ENCODE measurements at places on chromosomes 6 and 20.

DNA sequence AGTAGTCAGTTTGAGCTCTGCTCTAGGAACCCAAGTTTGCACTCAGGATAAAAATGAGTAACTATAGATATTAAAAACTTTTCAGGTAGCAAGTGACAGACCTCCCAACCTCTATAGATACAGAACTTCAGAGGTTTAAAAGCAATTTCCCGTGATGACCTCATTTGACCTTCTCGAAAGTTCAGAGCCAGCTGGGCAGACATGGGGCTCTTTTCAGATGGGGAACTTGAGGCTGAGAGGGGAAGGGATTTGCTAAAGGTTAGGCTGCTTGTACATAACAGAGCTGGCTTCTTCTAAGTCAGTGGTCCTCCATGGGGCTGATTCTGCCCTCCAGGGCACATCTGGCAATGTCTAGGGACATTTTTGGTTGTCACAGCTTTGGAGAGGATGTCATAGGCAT, 58.8 kb upstream of the ZNF831 start:
- DNase-seq: no peak

- no peak for DNase-seq
These were observed 608.1 kb downstream of the TENT5A start for GRCh38 chr6:81144346-81144745.

GRCh38 chr6:158205169-158205944, 37.2 kb downstream of the GTF2H5 start:
- DNase-seq: no peak

DNA sequence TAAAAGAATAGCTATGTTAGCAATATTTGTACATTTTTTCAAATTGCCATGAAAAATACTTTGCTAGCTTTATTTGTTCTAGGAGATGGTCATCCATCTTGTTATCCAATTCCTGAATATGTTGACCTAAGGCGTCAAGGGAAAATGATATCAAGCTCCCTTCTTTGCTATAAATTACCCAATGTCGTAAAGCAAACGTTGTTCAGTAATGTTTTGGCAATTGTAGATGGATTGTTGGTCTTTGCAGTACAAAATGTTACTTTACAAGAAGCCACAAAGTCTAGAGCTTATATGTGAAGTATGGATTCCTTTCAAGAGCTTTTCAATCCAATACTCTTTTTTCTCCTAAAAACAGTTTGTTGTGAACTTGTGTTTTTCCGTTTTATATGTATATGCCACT, 3.3 kb downstream of the NCR2 start:
- no peak for DNase-seq

DNA sequence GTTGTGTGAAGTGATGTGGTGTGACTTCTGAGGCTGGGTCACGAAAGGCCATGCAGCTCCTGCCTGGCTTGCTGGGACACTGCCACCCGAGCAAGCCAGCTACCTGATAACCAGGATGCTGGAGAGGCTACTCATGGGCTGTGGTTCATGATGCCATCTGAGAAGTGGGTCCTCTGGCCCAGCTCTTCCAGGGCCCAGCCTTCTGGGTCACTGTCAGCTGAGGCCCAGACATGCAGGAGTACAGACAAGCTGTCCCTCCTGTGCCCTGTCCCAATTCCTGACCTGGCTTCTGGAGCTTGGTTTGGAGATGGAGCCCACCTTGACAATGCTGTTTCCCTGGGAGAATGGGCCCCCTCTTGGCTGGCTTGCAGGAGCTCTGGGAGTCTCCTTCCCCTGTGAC, 87.0 kb downstream of the DHX35 start:
- no peak for DNase-seq

DNA sequence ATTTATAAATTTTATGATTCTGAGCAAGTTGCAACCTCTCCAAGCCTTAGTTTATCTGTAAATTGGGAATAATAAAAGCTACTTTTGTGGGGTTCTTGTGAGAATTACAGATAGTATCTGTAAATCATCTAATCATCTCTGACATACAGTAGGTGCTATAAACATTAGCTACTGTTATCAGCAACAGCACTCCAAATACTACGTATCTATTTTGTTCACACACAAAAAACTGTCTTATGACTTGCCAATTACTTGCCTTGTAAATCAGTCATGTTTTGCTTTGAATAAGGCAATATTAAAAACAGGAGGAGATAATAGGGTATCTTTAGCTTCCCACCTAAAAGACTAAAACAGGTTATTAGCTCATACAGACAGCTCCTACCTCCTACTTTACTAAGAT, 36.7 kb downstream of the DTNBP1 start:
- no peak for DNase-seq

DNA sequence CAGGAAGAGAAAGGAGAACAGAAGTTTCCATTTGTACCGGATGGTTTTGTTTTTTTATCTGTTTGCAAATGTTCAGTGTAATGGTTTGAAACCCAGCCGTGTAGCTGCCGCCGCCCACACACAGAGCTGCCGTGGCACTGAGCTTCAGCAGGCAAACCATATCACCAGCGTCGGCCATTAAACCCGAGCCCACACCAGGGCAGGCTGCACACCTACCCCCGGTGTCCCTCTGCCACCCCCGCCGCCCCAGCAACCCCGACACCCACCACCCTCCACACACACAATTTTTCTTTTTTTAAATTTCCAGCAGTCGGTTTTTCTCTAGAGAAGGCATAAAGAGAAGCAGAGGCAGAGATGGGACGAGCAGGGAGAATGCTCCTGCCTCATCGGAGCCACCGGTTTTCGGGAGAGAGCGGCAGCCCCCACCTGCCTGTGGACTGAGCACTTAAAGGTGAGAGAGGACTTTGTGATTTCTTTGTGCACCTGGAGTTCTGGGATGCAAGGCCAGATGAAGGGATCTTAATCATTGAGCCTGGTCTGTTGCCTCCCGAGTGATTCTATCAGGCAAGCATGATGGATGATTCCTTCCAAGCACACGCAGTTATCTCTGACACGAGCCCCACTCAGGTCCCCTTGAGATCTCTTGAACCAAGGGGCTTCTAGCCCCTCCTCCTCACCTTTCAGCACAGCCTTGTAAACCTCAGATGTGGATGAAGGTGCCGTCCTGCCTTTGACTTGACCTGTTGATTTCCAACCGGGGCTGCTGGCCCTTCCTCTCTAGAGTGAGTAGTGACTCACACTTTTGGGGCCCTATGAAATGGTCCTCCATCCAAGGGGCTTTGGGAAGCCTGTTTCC, 17.5 kb upstream of the ZNF831 start:
- peak; percentile 63 for DNase-seq

DNA sequence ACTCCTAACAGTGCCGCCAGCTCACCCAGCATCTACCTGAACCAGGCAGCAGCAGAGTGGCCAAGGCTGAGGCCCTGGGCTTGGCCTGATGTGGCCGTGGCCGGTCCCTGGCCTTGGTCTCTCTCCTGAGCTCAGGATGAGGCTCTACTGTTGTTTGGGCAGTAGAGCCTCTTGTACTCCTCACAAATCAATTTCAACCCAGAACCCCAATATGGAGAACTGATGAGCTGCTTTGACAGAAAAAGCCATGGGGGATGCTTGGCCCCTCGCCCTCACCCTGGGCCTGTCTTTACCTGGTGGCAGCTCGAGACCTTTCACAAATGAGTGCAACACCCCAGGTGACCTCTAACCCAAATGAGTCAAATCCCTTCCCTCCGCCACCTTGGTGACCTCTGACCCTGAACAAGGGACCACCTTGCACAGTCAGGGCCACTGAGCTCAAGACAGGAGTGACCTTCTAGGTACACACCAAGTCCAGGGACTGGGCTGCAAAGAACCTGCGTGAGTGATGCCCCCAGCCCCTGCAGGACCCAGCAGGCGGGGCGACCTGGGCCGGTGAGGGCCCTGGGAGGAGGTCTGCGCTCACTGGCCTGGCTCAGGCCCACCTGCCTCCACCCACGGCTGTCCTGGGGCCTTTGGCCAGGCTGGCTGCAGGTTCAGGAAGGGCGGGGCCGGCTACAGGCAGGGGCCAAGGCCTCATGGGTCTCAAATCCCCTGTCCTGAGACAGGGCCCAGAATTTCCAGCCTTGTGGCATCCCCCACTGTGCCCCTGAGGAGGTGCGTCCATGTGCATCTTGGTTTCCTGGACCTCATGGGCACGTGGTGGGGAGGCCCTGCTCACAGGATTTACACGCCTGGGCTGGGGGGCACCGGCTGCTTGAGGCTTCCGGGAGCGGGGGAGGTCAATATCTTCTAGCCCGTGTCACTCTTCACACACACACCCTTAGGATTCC, 30.2 kb downstream of the PSMG4 start:
- peak; percentile 33 for DNase-seq

GRCh38 chr6:4303638-4304037, 168.3 kb upstream of the ECI2 start:
- DNase-seq: no peak

GRCh38 chr20:44151621-44152416, 35.2 kb downstream of the JPH2 start:
- no peak for DNase-seq

DNA sequence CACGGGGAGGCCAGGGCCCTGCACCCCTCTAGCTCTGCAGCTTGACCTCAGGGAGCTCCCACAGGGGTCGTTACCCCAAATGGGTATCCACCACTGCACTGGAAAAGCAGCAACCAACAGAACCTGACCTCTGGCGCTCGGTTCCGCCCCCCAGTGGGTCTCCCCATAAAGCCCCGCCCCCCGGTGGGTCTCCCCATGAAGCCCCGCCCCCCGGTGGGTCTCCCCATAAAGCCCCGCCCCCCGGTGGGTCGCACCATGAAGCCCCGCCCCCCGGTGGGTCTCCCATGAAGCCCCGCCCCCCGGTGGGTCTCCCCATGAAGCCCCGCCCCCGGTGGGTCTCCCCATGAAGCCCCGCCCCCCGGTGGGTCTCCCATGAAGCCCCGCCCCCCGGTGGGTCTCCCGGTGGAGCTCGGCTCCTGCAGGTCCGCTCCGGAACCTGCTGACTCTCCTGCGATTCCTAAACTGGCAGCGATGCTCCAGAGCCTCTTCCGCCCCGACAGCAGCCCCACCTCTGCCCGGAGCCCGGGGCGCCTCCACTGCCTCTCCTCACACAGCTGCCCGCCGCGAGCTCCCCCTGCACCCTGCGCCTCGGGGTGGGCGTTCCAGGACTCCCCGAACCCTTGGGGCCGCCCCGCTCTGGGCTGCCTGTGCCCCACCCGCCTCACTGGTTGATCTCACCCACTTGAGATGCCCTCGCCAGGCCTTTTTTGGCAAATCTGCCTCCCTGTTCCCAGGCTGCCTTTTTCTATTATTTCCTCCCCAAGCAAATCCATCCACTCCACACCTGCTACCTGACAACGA, 12.1 kb downstream of the SLC2A4RG start:
- DNase-seq: peak; percentile 11

- DNase-seq: no peak
These were observed 328.3 kb downstream of the CBLN4 start for GRCh38 chr20:55677011-55677410.

- DNase-seq: no peak
These were observed 30.4 kb downstream of the HLA-DPB1 start for GRCh38 chr6:33105916-33106871.

GRCh38 chr6:7956257-7956656, 45.7 kb upstream of the TXNDC5 start:
- no peak for DNase-seq

- DNase-seq: peak; percentile 49
These were observed at the start of gene PLEKHG1 for GRCh38 chr6:150599199-150600009. TSS of gene PLEKHG1 (plus strand) at chr6:150599885. CDS start at chr6:150733682, 133,797 bp downstream.

DNA sequence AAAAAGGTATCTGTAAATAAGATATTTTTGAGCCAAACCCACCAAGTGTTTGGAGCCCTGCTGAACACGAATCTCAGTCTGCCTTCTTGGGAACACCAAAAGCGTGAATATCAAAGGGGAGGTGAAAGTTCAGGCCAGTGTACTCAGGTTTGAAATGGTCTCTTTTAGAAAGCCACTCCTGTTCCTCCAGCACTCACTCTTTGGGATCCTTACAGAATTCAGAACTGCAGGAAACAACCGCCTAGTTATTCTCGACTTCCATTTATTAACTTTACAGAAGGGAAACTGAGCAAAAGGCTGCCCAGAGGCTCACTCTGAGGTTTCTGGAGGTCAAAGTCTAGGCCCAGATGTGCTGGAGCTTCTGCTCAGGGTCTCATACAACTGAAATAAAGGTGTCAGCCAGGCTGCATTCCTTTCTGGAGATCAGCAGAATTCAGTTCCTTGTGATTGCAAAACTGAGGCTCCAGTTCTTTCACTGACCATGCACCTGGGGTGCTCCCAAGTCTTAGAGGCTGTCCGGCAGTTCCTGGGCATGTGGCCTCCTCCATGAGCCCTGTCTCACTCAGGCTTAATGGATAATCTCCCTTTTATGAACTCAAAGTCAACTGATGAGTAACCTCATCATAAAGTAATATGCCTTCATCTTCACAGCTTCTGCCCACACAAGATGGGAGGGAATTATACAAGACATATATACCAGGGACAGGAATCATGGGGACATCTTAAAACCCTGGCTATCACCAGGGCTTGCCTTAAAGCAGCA, 65.5 kb upstream of the TNFAIP3 start:
- DNase-seq: no peak

DNA sequence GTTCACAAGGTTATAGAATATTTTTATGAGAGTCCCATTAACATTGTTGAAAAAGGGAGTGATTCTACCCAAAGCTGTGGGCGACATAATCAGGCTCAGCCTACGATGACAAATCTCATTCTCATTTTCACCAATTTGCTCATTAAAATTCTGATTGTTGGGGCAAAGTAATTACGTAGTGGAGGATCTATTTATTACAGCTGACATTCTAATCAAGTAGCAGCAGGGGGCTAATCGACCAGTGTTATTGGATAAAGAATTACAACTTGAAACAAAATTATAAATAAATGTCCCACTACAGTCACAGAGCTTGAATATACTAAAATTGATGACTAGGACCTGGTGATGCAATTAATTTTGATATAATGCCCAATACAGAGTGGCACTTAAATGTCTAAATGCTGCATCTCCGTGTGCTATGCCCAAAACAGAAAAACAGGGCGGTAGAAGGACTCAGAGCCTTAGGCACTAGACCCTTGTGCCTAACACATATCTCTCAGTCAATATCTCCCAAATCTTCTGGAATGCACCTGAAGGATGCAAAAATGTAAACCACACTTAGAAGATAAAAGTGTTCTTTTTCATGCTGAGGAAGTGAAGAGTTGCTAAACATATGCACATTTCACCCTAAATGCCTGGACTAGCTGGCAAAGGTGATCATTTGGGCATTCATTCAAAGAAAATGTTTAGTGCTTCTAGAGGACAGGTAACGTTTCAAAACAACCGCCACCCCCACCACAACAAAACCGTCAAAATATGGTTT, 88.3 kb downstream of the CD24 start:
- no peak for DNase-seq

- DNase-seq: no peak
These were observed 1.6 kb downstream of the NOX3 start for GRCh38 chr6:155454008-155454407.

- DNase-seq: no peak
These were observed 108.3 kb downstream of the TNFAIP3 start for GRCh38 chr6:137975188-137975940.

DNA sequence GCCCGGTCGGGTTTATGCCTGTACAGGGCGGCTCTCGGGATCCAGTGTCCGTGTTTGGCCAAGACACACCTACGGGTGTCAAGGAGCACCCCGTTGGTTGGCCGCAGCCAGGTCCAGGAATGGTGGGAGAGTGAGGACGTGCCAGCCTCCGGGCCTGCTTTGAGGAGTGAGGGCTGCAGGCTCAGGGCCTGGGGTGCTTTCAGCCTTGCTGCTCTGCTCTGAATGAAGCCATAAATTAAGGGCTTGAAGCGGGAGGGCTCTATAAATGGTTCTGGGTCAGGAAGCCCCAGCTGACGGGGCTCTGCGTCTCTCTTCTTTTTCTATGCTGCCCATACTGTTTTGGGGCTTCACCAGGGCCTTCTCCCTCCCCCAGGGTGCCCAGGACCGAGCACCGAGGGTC, 15.1 kb downstream of the GATA5 start:
- no peak for DNase-seq
